ENCODE measurements at places on chromosomes 13 and 19.

GRCh38 chr19:53537521-53538377, at the start of gene ZNF331:
TSS of gene ZNF331 (plus strand) at chr19:53538145. CDS start at chr19:53569377, 31,232 bp downstream.
- DNase-seq, result peak; percentile 85

GRCh38 chr19:9531933-9532332, 6.5 kb downstream of the ZNF426 start:
- DNase-seq, result no peak

- no peak for DNase-seq
Observed at GRCh38 chr13:76927955-76928354, 20.4 kb upstream of the ACOD1 start.

GRCh38 chr13:50446611-50447010, 396.9 kb downstream of the DLEU7 start:
- DNase-seq, result no peak

DNA sequence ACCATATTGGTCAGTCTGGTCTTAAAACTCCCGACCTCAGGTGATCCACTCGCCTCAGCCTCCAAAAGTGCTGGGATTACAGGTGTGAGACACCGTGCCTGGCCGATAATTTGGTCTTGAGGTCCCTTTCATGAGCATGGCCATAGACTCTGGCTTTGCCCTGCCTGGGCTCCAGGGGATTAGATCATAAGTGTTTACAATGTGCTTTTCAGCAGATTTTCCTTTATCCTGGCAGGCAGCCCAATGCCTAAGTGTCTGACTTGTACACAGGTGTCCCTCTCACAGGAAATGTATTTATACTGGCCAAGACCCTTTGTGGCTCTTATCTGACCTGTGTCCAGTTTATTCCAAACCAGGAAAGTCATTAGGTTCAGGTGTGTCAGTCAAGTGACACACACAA, 15.9 kb downstream of the BCAM start:
- DNase-seq, result no peak

GRCh38 chr19:33771384-33772101, 25.1 kb upstream of the KCTD15 start:
- peak; percentile 70 for DNase-seq

DNA sequence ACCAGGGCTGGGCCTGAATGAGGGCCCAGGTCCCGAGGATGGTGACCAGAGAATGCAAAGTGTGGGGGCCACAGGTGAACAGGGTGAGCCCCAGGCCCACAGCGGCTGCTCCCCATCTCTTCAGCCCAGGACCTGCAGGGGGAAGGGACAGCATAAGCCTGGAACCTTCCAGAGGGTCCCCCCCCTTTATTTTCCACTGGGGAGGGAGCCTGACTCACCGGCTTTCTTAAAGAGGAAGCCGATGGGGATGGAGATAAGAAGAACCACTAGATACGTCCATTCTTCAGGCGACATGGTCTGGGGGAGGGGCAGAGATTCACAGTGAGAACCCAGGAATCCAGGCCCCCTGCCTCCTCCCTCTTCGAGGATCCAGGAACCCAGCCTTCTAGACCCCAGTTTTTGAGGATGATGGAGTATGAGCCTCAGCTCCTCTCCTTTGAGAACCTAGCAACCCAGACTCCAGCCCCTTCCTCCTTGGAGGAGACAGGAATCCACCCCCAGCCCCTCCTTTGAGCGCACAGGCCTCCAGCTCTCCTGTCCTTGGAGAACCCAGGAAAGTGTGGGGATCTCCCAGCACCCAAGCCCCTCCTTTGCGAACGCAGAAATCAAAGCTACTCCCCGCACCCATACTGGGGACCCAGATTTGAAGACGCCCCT, 1.0 kb downstream of the MBOAT7 start:
- DNase-seq, result no peak

DNA sequence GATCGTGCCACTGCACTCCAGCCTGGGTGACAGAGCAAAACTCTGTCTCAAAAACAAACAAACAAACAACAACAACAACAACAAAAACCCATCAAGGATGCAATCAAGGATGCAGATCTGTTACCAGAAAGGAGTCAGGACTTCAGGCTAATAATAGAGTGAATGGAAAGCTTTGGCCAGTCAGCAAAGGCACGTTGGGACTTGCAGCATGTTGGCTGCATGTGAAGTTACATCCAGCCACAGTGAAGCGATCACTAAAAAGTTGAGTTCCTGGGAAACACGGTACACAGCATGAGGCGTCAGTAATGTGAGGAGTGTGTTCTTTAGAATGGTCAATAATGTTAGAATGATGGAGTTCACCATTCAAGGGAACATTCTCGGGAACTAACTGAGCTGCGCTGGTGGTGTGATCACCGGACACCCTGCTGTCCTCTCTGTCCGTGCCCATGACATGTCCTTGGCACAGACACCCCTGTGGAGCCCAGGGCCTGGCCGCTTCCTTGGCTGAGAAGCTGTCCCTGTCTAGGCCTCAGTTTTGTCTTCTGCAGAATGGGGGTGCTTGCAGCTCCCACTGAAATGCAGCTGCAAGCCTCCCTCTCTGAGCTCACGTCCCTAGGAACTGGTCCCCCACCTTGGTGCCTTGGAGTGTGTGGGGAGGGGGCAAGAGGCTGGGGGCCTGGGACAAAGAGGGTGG, 2.3 kb upstream of the LGALS7B start:
- DNase-seq, result no peak

DNA sequence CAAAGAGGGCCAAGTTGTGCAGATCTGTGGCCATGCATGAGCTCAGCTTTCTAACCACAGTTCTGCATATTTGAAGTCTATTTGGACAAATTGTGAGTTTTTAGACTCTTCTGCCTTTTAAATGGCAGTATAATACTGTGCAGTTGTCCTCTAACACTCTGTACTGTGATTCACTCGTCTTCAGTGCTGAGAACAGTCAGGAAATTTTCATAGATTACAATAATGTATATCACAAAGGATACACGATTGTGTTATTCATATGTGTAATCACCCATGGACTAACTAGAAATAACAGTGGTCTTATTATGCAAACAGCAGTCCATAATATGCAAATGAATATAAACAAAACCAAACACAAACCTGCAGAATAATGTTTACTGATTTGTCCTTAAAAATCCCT, 259.1 kb downstream of the PCDH9 start:
- DNase-seq, result no peak

- DNase-seq, result no peak
Observed at GRCh38 chr13:41563984-41564365, 106.6 kb downstream of the RGCC start.

- DNase-seq, result no peak
Observed at GRCh38 chr13:113157929-113158747, at the start of gene PROZ. TSS of gene PROZ (plus strand) at chr13:113158648. CDS start at chr13:113158661, 13 bp downstream.

GRCh38 chr13:50126263-50126992, 111.2 kb downstream of the KCNRG start:
- no peak for DNase-seq

DNA sequence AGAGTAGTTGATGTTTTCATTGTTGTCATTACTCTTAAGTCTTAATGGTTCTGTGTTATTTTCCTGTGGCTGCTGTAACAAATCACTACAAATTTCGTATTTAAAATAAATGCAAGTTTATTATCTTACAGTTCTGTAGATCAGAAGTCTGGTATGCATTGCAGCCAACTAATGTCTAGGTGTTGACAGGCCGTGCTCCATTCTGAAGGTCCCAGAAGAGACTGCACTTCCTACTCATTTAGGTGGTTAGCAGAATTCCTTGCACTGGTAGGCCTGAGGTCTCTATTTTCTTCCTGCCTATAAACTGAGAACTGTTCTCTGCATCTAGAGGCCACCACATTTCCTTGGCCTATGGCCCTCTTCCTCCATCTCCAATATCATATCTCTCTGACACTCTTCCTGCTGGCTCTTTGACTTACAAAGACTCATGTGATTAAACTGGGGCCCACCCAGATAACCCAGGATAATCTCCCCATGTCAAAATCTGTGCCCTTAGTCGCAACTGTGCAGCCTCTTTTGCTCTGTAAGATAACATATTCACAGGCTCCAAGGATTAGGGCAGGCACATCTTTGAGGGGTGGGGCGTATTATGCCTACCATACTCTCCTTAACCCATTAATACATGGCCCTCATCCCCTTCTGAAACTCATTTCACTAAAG, 468.4 kb downstream of the FOXO1 start:
- no peak for DNase-seq

DNA sequence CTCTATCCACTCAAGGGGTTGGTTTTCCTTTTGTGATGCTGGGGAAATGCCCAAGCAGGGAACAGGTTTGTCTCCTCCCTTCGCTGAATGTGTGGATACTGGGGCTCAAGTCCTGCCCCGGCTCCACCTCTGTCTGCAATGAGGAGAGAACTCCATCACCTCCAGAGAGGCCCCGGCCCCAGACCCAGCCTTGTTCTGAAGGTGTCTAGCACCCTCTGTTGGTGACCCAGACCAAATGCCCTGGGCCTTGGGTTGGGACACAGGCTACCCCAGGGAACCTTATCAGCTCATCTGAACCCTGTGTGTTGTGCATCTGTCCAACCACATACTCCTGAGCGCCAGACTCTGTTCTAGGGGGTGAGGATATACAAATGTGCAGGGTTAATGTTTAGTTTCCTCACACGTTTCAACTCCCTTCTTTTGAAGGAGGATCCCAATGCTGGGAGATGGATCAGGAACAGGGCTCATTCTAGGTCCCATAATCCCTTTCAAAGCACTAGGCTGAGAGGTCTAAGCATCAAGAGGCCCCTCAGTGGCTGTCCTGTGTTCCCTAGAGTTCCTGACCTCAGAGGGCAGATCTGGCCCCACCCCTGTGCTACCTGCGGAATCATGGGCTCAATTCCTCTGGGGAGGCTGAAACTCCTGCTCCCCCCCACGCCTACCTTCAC, 112.5 kb upstream of the SLC7A1 start:
- DNase-seq, result no peak

GRCh38 chr13:26813321-26813979, 52.9 kb upstream of the GPR12 start:
- no peak for DNase-seq

DNA sequence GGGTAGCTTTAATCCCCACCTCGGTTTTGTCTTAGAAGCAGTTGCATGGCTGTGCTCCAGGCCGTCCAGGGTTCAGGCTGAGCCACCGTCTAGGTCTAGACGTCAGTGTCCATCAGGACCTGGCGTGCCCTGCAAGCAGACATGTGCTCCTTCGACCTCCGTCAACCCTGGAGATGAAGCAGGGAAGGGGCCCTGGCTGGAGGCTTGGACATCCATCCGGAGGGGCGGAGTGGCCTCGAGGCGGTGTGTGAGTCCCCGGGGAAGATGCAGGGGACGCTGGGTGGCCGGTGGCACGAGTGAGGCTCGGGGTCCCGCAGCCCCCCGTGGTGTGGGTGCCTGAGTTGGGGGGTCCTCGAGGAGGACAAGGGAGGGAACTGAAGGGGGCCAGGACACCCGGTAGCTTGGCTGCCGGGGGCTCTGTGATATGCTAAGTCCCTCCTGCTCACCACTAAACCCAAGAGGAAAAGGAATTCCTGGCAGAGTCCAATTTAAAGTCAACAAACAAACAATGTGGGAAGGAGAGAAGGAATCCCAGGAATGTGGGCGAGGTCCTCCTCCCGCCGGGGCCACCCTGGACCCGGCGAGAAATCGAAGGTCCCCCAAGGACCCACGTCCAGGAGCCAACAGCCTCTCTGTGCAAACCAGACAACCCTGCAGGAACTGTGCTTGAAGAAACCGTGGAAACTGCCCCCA, 14.9 kb upstream of the PTBP1 start:
- no peak for DNase-seq
